ENCODE measurements at places on chromosomes 5 and 9.
A peak's percentile ranks its signal among the peaks of the same experiment; 100 is the strongest.

- DNase-seq = no peak
Measured at GRCh38 chr9:136748666-136749611, 614 bp upstream of the LCN6 start.

DNA sequence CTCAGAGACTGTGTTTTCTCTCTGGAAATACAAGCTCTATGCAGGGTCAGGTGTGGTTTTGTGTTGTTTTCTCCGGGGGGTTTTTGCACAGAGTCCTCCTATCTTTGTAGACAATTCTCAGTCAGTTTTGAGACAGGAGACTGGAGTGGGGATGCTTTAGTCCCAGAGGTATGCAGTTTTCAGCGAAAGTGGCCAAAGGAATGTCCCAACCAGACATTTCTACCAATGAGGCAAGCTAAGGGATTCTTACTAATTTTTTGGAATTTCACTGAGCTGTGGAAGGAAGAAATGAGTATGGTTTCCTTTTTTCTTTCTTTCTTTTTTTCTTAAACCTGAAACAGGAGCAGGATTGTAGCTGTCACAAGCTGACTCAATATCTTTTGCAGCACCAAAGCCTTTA is 35.3 kb upstream of the PLPP1 start:
- no peak for DNase-seq

GRCh38 chr5:175104677-175105076 is 339.3 kb downstream of the DRD1 start:
- no peak for DNase-seq

GRCh38 chr5:147049764-147050163 is 171.2 kb upstream of the PPP2R2B start:
- DNase-seq = no peak

DNA sequence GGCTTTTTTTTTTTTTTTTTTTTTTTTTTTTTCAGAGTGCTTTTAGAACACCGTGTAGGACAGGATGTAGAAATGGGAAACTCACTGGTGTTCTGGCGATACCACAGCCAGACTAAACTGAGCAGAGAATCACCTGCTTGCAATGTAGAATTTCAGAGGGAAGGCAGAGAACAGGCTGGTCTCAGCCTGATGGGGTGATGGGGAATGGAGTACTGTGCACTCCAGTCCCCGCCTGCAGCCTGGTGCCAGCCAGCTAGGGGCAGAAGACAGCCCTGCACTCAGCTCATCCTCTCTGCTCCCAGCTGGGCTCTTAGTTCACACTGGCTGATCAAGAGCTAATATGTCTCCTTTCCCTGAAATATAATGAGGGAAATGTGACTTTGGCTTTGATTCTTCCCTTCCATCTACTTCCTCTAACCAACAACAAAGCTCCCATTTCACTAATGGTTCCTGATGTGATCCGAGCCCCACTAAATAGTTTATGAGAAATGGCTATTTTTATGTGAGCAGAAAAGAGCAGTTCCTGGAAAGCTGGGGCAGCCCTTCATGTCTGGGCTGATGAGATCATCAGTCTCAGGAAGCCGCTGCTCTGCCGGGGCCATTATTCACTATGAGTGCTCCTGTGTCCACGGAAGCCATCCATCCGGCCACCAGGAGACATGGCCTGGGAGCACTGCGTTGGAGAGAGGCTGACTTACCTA is 209.7 kb downstream of the GADD45G start:
- DNase-seq = peak; percentile 10

- no peak for DNase-seq
Measured at GRCh38 chr5:30287890-30288289, 905.6 kb upstream of the CDH6 start.

DNA sequence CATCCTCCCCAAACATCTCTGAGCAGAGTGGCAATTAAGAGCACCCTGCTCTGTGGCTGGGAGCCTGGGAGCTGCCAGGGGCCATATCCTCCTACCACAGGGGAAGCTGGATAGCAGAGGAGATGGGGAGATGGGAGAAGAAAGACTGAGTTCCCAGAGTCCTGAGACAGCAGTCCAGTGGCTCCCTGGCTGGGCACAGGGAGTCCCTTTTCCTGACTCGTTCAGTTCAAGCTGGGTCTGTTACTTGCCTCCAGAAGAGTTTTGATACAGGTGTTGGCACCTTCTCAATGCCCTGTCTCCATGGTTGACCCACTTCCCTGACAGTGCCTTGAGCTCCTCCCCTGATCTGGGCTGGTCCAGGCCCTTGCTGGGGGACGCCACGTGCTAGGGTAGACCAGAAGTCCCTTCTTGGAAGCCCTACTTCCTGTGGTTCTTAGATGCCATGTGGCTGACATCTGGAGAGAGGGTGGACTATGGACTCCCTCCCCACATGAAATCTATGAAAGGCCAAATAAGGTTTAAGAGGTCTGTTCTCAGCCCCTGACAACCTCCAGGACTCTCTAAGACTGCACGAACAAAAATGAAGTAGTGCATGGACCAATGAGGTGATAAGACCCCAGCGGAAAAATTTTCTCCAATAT is 166.2 kb downstream of the AUH start:
- DNase-seq = no peak

DNA sequence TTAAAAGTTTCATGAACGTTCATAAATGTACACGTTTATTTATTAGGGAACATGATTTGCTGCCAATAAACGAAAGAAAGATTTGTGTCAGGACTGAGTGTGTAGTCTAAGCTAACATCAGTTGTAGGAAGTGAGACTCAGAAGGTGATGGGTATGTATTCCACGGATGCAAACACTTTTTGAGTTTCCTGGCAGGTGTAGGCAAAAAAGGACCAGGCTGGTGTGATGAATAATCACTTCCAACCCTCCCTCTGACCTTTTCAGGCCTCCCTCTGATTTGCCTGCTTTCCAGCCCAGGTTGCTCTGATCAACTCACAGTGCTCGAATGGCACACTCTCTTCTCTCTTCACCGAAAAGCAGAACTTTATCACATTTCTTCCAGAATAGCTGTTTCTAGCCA is 51.8 kb downstream of the BASP1 start:
- no peak for DNase-seq

DNA sequence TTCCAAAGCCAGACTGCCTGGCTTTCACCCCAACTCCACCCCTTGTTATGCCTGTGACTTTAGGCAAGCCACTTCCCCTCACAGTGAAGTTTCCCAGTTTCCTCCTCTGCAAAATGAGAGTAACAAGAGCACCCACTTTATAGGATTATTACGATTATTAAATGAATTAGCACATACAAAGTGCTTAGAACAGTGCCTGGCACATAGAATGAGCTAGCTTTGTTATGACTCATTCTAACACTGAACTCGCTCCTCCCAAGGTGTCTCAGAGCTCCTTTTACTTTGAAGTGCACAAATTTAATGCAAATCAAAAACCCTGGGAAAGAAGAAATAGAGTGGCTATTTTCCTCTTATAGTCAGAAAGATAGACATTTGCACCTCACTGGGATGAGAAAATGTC is 34.3 kb downstream of the DNAH5 start:
- no peak for DNase-seq

DNA sequence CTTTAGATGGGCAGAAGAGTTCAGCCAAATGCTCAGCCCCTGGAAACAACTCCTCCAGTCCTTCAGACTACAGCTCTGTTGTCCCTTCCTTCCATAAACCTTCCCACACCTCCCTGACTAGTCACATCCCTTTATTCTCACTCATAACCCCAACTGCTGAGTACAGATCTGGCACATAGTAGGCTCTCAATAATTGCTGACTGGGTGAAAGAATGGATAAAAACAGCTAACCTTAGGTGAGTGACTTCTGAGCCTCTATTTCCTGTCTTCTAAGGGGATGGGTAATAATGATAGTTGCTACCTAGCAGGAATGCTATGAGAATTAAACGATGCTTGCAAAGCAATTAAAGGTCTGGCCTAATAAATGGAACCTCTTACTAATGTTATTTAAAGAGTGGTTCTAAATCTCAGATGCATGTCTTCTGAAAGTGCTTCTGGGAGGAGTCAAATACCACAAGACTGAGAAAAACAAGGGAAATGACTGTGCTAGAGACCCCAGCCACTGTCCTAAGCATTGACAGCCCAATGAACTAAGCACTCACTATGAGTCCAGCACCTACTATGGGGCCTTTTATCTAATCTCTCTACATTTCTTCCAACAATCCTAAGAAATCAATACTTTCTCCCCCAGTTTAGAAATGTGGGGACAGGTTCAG is 2.5 kb upstream of the NR6A1 start:
- DNase-seq = peak; percentile 39

DNA sequence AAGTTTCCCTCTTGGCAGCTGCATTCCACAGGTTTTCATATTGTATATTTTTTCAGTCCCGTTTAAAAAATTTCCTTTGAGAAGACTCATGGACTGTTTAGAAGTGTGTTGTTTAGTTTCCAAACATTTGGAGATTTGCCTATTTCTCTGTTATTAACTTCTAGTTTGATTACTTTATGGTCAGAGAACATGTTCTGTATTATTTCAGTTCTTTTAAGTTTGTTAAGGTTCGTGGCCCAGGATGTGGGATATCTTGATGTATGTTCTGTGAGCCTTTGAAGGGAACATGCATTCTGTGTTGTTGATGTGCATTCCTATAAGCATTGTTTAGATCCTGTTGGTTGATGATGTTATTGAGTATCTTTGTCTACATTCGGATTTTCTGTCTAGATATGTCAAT is 153.6 kb downstream of the CACNA1B start:
- no peak for DNase-seq

DNA sequence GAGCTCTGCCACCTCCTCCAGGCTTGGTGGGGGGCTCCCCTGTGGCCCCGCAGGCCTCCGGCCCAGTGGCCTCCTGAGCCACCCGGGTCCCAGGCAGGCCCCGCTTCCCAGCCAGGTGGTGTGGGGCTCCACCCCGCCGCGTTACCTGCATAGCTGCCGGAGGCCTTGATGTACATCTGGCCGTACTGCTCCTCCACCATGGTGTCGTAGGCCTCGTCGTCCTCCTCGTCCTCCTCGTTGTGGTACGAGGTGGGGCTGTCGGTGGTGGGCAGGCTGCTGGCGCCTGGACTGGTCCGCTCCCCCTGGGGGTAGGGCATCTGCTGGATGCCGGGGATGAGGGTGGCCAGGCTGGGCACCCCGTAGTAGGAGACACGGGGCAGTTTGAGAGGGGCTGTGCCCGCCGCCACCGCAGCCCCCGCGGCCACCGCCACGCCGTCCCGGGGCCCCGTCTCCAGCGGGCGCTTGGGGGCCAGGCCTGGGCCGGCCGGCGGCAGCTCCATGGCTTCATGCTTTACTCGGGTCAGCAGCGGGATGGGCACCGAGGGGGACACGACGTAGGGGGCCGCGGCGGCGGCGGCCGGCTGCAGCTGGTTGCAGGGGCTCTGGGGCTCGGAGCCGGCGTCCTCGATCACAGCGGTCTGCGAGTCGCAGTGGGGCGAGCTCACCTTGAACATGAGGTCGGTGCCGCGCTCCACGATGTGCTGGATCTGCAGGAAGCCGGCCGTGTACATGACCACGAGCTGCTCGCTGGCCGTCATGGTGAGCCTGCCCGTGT is 45.4 kb downstream of the NACC2 start:
- no peak for DNase-seq

Measured in activated CD4-positive, alpha-beta T cell treated with anti-CD3 and anti-CD28 coated beads, Interleukin-2, amount 50 U/mL, for 16 hours (primary cell).